Right ventricle myocardium inferior (tissue), 1 donor: ENCODE measurements at places on chromosomes 5 and 9. TPM values are rescaled to one million over a fixed set of nuclear protein-coding genes. Genes with fewer than 3 reads are reported as not detected.

Gene GABRG2
- not detected for total RNA-seq

Gene DEPDC1B
- 0.22 TPM for total RNA-seq

Gene SHC3
- 1.1 TPM for total RNA-seq

Gene MOB3B
- 1.5 TPM for total RNA-seq

Gene CD274
- total RNA-seq, result 12.0 TPM

Gene SEMA5A
- 28.6 TPM for total RNA-seq

Gene INSL6
- not detected for total RNA-seq

Gene TMEM252
- total RNA-seq, result not detected

Gene MAP3K1
- 6.3 TPM for total RNA-seq

DNA sequence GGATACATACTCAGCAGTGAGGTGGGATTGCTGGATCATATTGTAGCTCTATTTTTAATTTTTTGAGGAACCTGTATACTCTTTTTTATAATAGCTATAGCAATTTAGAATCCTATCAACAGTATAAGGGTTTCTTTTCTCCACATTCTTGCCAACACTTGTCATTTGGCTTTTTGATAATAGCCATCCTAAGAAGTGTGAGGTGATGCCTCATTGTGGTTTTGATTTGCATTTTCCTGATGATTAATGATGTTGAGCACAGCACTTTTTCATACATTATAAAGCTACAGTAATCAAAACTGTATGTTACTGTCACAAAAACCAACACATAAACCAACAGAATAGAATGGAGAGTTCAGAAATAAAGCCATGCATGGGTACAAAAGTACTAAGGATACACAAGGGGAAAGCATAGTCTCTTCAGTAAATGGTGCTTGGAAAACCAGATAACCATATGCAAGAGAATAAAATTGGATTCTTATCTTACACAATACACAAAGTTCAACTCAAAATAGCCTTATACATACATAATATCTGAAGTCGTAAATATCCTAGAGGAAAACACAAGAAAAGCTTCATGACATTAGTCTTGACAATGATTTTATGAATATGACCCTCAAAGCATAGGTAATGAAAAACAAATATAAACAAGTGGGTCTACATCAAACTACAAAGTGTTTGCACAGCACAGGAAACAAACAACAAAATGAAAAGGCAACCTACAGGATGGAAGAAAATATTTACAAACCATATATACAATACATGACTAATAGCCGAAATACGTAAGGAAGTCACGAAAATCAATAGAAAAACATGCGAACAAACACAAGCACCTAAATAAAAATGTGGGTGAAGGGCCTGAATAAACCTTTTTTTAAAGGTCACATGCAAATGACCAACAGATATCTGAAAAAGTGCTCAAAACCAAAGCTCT is 287.8 kb upstream of the DAB2 start:
- no peak for DNase-seq

DNA sequence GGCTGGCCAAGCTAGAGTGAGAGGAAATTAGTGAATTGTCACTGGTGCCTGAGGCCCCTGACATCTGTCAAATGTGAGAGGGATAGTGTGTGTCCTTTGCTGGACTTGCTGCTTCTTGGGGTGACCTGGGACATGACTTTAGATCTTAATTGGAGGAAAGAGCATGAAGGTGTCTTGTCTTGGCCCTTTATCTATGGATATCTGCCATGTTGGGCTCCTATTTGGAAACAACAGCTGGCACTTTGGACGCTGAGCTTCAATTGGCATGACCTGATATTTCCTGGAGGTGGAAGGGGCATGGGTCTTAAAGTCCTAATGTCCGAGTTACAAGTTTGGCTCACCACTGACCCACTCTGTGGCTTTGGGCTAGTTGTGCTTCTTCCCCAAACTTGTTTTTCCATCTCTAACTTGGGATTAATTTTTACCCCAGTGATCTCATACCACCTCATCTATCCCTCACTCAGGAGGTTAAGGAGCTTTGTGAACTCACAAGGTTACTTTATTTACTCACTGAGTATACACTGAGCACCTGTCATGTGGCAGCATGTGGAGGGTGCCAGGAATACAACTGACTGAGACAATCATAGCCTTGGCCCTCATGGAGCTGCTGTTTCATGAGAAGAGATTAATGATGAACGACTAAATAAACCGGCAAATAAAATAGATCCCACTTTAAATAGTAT is 30.1 kb upstream of the CXCL14 start:
- no peak for DNase-seq

DNA sequence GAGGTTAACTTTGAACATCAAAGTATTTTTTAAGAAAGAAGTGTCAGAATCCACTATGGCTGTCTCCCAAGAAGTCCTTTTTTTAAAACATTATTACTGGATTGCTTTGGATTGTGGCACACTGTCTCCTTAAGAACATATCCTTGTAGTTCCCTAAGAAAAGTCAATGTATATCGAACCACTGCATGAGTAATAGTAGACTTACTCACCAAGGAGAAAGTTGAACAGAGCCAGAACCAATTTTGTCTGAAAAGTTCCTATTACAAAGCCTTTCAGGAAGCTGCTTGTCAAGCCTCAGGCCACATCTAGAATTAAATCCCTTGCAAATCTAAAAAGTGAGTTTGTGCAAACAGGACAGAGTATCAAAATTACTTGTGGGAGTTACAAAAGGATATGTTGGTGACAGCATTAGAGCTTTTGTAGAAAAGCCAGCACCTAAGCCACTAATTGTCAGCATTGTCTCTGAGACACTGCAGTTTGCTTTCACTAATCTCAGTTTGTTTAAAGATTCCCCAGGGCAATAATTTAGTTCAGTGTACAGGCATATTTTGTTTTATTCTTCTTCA is 195.4 kb downstream of the MPDZ start:
- DNase-seq, result no peak

GRCh38 chr9:86126998-86127972 is 27.9 kb upstream of the GOLM1 start:
- DNase-seq, result peak; percentile 71

- DNase-seq, result no peak
Measured at GRCh38 chr5:67265951-67266350, 69.4 kb upstream of the CD180 start.

GRCh38 chr9:19485193-19485592 is 76.4 kb downstream of the ACER2 start:
- no peak for DNase-seq

- no peak for DNase-seq
Measured at GRCh38 chr9:101307524-101308213, 77.1 kb downstream of the BAAT start.

GRCh38 chr5:4050203-4050602 is 454.6 kb downstream of the IRX1 start:
- DNase-seq, result no peak

GRCh38 chr9:105144076-105144475 is 100.4 kb upstream of the SLC44A1 start:
- DNase-seq, result no peak

- no peak for DNase-seq
Measured at GRCh38 chr5:32027093-32027716, 146.9 kb downstream of the GOLPH3 start.

DNA sequence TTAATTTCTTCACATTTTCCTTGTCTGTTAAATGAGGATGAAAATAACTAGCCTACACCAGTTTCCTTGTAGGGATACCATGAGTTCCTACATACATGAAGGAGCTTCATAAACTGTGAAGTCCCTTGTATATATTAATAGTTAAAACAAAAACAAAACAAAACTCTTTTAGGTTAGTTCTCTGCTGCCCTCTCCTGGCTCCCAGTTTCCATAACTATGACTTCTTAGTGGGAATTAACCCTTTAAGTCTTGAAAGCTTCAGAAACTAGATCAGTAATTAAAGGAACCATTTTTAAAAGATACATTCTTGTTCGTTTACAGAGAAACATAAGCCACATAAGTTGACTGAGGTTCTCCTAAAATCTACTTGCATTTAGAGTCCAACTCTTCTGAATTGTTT is 500.0 kb upstream of the C9orf72 start:
- DNase-seq, result no peak

- DNase-seq, result no peak
Measured at GRCh38 chr9:125525921-125526631, 180.9 kb downstream of the MAPKAP1 start.

DNA sequence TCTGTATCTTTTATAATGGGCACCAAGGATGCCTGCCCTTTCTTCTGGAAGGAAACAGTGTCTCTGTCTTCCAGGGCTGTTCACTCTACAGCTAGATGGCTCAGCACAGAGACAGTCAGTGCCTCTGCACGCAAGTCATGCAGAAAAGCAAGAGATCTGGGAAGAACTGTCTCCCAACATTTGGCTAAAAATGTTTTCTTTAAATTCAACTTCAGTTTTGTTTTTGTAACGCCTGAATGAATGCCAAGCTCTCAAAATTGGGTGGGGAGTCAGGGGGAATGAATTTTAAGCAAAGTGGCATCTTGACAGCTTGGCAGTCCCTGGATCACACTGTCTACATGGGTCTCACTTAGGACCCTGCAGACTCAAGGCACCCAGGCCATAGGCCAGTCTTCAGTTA is 12.6 kb downstream of the OLFML2A start:
- no peak for DNase-seq
